ENCODE measurements at places on chromosomes 1 and 21.

DNA sequence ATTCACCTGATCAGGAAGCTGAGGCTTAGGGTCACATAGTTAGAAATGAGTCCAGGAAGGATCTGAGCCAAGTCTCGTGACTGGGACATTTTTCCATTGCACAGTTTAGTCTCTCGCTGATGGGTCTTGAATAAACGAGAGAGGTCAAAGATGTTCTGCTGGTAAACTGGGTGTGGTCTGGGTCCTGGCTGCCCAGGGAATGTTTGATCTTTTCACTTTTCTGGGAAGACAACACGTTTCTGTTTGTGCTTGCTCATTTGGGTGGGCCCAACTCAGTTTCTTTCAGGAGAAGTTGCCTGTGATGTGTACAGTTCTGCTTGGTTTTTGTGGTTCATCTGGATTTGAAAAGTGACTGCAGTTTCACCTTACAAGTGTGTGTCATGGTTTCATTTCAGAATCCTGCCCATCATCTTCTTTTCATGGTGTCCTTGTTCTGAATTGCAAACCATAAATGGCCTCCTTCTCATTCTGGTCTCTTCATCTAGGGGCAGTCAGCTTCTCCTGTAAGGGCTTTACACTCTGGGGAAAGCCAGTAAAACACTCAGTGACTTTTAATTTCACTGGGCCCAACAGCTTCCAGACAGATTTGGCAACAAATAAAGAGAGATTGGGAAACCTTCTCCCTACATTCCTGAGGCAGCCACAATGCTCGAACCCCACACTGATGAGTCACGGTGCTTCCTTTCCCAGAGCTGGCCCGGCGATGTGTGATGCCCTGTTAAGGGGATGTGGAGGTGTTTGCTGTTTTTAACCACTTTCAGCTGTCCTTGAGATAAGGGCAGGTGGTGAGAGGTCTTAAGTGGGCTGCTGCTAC is 7.2 kb upstream of the TACSTD2 start:
- no peak for DNase-seq

DNA sequence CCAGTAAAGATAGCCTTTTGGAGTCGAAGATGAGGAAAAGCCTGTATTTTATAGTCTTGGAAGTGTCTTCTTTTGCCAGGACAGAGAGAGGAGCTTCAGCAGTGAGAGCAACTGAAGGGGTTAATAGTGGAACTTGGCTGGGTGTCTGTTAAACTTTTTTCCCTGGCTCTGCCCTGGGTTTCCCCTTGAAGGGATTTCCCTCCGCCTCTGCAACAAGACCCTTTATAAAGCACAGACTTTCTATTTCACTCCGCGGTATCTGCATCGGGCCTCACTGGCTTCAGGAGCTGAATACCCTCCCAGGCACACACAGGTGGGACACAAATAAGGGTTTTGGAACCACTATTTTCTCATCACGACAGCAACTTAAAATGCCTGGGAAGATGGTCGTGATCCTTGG is at the start of gene VCAM1:
Gene VCAM1 (plus strand): TSS at position 253 of the 400 bp plus-strand sequence. CDS start 119 bp downstream, at position 372.
- DNase-seq = no peak

DNA sequence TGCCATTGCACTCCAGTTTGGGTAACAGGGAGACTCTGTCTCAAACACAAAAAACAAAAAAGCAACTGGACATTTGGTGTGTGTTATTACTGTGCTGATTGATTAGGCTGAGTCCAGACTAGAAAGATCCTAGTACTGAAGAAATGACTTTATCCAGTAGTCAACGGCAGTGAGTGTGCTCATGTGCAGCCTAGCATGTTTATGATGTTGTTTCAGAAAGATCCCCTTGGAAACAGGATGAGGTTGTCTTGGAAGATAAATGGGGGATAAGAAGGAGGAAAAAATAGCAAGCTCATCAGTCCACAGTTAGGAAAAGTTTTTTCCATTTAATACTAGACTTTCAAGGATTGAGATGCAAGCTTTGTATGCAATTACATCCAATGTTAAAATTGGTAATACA is 14.3 kb downstream of the RUSC1 start:
- no peak for DNase-seq

DNA sequence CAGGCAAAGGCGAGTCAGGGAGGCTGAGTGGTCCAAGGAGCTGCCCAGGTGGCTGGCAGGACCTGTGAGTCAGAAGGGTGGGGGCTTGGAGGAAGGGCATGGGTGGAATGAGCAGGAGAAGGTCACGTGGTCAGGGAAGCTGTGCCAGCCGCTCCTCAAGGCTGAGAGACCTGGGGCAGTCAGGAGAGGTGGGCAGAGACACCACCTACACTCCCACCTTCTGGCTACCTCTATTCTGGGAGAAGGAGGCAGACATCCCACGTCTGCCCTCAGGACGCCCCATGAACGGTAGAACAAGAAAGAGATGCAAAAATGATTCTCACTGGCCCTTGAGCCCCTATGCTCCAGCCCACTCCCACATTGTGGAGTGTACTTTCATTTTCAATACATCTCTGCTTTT is 151.8 kb upstream of the RAB4A start:
- no peak for DNase-seq

DNA sequence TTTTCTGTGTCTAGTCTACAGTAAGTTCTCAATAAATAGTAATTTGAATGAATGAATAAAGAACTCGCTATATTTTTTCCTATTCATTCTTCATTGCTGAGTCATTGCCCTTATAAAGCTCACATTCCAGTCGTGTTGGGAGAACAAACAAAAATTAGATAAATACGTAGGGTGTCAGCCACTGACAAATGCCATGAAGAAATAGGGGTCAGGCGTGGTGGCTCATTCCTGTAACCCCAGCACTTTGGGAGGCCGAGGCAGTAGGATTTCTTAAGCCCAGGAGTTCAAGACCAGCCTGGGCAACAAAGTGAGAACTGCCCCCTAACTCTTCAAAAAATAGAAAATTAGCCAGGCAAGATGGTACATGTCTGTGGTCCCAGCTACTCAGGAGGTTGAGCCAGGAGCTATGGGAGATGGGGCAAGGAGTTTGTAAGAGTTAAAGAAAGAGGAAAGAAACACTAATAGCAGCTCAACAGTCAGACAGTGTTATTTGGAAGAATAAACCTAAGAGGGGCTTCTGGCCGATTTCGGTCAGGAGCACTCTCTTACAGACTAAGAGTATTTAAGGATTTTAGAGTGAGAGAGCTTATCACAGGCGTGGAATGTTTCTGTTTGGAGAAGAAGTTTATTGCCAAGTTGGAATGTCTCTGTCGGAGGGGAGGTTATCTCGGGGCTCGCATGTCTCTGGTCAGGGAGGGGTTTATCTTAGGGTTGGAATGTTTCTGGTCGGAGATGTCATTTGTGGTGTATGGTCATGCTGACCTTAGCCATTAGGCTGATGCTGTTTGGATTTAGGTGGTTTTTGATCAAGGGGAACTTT is 1.8 kb upstream of the CHML start:
- DNase-seq = no peak

- no peak for DNase-seq
Observed at GRCh38 chr1:30232288-30232899, 491.0 kb downstream of the MATN1 start.

DNA sequence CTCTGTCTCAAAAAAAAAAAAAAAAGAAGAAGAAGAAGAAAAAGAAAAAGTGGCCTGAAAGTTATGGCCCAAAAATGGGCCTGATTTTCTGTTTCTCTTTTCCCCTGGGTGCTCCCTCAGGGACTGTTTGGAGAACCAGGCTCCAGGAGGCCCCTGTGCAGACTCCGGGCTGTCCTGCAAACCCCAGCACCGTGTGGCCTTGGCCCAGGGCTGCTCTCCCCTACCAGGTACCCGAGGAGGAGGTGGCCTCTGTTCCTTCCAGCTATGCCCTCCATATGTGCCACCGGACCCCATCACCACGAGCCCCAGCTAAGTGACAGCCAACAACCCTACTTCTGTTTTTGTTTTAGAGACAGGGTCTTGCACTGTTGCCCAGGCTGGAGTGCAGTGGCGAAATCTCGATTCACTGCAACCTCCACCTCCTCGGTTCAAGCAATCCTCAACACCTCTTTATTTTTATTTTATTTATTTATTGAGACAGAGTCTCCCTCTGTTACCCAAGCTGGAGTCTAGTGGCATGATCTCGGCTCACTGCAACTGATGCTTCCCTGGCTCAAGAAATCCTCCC is 7.5 kb upstream of the FAAP20 start:
- no peak for DNase-seq

DNA sequence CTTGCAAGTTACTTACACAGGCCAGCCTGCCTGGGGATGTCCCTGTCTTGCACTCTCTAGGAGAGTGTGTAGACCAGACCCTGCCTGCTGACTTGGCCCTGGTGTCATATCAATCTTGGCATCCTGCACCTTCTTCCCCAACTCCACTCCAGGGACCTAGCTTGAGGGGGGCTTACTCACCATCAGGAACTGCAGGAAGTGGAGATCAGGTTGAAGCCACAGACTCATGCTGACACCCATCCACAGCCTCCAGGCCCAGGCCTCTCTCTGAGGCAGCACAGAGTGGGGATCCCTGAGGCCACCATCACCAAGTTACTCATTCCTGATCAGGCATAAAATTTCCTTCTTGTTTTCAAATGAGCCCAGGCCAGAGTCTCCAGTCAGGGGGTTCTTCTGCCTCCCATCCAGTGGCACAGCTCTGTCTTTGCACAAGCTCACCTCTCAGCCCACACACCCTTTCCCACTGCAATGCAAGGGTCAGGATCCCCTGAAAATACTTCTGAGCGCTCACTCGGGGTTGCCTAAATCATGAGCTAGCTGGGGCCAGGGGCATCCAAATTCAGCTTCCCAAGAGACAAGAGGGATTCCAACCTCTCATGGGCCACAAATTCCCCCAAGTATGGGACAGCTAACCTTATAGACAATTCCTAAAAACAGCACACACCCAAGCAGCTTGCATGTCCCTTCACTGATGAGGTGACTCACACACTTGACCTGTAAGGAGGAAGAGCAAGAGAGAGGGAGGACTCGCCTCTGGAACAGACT is 33.5 kb downstream of the CSMD2 start:
- no peak for DNase-seq

- no peak for DNase-seq
Observed at GRCh38 chr1:114618606-114619005, 37.2 kb upstream of the BCAS2 start.

DNA sequence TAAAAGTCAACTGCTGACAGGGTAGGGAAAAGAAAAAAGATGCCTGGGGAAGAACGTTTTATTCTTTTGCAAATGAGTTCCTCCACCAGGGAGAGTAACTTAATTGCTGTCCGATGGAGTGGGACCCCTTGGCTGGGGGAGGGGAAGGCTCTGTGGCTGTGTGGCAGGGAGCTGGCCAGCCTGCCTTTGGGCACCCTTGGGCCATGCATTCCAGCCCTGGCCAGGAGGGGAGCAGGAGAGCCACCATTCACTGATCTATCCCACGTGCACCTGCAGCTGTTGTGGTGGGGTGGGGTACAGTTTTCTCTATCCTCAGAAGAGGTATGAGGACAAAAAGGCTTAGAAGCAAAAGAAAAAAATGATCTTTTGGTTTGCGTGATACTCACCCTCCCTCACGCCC is 116.9 kb downstream of the KCNK1 start:
- DNase-seq = no peak

GRCh38 chr1:220809187-220809550 is 22.5 kb downstream of the MTARC1 start:
- DNase-seq = no peak

DNA sequence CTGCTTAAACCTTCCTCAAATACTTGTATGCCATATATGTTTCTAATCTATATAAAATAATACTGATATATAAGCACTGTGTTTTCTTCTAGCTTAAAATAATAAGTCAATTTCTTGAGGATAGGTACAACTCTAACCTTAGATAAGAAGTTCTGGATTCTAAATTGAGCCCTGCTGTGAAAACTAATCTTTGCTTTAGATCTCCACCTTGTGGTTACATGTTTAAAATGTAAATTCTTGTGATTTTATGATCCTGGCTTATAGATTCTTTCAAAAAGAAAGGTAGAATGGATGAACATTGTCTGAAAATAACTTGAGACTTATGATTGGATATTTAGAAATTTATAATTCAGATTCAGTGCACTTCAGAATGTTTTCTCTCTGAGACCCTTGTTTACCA is 38.9 kb upstream of the HMCN1 start:
- DNase-seq = no peak

DNA sequence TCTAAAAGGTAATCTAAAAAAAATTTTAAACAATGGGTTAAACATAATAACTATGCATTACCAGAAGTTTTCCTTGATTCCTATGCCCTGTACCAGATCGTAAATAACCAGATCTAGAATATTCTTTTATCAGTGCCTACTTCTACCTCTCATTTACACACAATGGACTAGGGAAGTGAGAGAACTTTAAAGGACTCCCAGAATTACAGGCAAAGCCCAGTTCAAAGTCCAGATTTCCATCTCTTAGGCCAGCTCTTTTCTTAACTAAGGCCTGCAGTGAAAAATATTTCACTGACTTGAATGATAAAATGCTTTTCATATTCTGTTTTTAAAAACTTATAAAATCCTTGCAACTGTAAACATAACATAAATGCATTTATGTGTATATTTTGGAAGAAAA is 32.6 kb downstream of the ESRRG start:
- DNase-seq = no peak

GRCh38 chr21:41956926-41957729 is 3.3 kb upstream of the C2CD2 start:
- no peak for DNase-seq

DNA sequence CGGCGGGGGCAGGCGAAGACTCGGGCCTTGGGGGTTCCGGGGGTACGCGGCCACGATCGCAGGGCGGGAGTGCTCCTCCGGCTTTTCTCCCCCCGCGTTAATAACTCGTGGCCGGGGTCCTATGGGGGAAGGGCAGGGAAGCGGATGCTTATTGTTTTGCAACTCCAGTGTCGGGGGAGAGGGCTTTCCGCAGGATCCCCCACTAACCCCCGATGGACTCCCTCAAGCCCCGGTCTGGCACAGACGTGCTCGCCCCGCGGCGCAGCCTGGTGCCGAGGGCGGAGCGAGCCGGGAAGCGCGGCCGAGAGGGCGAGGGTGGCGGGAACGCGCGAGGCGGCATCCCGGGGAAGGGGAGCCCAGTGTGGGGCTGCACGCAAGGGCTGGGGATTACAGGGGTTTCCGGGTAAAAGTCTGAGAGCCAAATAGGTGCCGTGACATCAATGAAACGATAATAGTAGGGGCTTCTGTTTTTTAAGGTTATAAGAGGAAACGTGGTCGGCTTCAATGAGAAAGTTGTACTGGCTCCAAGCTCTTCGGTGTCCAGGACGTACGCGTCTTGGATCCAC is 772 bp downstream of the UCK2 start:
- DNase-seq = peak; percentile 29

DNA sequence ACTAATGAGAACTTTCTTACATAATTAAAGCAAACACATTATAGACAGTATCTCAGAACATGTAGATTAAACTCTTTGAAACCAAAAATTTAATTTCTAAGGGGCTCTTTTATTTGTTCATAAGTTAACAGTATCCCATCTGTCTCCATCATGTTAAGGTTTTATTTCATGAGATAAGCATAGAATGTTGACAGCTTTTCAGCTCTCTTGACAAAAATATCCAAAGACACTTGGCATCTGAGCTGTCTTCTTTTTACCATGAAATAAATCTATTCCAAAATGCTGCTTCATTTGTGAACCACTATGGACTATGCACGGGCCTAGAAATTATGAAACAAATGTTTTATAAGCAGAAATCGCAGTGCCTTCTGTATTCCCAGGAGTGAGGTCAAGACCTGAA is 45.2 kb downstream of the SCYL3 start:
- no peak for DNase-seq

Data from DMS79 (cell line).